NCI-H2227 treated with DMSO at 0.1 percent for 48 hours (cell line): ENCODE measurements at places on chromosomes 5 and 9.

- DNase-seq: no peak
These were observed 266.0 kb downstream of the DTWD2 start for GRCh38 chr5:118722122-118723020.

- DNase-seq: no peak
These were observed 149.6 kb upstream of the ELL2 start for GRCh38 chr5:96111080-96111756.

GRCh38 chr5:53469946-53470687 is 10.3 kb upstream of the FST start:
- no peak for DNase-seq

- no peak for DNase-seq
These were observed 310.8 kb downstream of the YTHDC2 start for GRCh38 chr5:113824307-113824706.

- DNase-seq: no peak
These were observed 55.2 kb upstream of the DAPK1 start for GRCh38 chr9:87442451-87442850.

DNA sequence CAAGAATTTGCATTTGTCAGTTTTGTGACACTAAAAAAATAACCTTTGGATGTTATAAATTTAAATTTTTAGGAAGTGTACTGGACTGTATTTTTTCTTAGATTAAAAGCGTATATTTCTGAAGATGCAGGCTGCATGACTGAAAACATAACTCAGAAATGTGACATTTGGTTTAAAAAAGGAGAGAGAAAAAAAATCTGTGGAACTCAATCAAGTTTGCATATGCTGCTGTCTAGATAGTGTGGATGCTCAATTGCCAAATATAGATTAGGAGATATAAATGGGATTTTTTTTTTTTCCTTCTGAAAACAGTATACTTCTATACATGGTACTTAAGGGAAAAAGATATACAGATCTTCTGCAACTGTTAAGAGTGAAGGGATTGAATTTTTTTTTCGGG is 402.3 kb downstream of the TAF11L14 start:
- DNase-seq: no peak

- DNase-seq: no peak
These were observed 67.2 kb downstream of the IL31RA start for GRCh38 chr5:55918087-55919035.

- no peak for DNase-seq
These were observed 30.1 kb upstream of the RAI14 start for GRCh38 chr5:34626036-34626435.

- DNase-seq: no peak
These were observed 62.4 kb downstream of the GRIA1 start for GRCh38 chr5:153552886-153553285.

GRCh38 chr5:160268121-160268520 is 38.8 kb downstream of the FABP6 start:
- DNase-seq: no peak

- peak; percentile 64 for DNase-seq
These were observed 307.4 kb upstream of the SEMA6A start for GRCh38 chr5:116881921-116882531.

GRCh38 chr9:69324549-69325401 is at the start of gene ENTREP1:
Gene ENTREP1, plus strand, starts transcription at chr9:69325215. Its CDS starts 95 bp downstream, at chr9:69325310.
- DNase-seq: no peak

DNA sequence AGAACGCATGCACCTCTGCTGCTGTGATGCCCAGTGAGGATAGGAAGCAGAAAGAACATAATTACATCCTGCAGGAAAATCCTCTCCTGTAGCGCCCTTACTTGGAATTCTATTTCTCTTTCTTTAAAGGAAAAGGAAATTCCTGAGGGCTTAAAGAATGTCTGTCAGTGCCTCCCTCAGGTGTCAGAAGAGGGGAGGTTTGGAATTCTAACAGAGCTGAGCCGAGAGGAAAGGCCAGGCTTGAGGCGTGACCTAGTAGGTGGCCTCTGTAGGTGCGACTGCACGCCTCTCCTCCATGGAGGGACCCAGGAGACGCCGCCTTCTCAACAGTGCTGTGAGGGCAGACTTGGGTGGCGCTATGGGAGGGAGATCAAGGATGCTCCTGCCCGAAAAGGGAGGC is 55.9 kb upstream of the ERCC6L2 start:
- no peak for DNase-seq

DNA sequence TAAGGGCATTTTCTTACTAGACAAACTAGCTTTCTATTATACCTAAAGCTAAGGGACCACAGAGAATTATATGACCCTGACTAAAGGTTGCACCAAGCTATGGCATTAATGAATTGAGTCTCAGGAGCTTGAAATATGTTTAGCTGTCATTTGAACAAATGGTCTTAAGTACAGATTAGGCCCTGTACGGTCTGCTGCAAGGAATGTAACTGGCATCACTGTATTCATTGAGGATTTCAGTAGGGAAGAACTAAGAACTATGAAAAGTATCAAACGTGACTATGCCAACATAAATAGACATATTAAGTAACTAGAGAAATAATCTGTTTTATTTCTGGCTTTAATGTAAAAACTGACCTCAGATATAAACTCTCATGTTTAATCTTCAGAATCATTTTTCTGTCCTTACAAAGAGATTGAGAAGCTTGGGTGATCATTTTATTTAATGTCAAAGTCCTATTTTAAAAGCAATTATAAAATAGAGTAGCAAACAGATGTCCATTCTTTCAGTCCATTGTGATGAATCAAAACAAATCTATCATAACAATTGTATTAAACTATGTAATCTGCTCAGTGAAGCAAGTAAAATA is 845.9 kb downstream of the MAT2B start:
- DNase-seq: no peak

DNA sequence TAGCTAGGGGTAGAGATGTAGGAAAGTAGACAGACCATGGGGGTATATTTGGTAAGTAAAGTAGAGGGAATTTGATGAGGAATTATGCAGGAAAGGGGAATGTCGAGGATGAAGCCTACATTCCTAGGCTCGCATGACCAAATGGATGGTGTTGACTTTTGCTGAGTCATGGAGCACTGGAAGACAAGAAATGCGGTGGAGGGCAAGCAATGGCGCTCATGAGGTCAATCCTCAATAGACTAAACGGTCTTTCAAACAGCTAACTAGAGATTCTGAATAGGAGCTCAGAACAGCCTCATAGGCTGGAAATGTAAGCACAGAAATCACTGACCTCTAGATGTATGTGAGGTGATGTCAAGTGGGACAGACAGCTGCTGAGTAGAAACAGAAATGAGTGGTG is 50.7 kb upstream of the FST start:
- no peak for DNase-seq

DNA sequence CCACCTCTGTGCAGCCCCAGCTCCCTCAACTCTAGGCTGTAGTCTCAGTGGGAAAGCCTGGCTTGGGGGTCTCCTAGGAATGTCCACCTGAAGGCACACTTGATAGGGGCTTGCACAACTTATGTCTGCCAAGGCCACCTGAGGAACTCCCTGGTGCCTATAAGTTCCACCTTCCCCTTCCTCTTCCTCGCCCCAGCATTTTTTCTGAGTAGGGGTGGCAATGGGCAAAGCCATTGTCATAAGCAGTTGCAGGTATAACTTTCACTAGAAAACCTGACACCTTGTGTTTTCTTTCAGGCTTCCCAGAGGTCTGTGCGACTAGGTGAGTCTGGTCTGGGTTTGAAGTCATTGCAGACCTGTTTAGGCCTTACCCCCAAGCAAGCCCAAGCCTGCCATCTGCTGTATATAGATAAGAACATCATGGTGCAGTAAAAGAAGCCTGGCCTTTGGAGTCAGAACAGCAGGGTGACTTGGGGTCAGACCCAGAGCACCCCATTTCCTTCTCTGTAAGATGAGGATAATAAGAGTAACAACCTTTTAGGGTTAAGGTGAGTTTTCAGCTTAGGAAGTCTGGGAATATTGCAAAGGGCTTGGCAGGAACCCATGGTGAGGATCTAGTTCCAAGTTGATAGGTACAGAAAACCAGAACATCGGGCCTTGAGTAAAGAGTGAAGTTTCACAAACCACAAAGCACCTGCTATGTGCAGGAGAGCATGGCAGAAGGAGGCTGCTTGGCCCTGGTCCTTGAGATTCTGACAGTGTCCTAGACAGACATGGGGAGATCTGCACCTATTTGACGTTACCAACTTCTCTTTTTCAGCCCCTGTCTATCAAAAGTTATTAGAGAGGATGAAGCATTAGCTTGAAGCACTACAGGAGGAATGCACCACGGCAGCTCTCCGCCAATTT is 33.8 kb downstream of the TGFBI start:
- no peak for DNase-seq

- DNase-seq: no peak
These were observed 490.7 kb upstream of the NUDT12 start for GRCh38 chr5:104053353-104053649.

GRCh38 chr9:110142868-110143481 is 65.0 kb downstream of the C9orf152 start:
- DNase-seq: no peak

GRCh38 chr5:66710557-66711088 is 114.4 kb downstream of the MAST4 start:
- DNase-seq: no peak

- DNase-seq: no peak
These were observed 152.9 kb upstream of the ANKRD55 start for GRCh38 chr5:56386046-56386445.

DNA sequence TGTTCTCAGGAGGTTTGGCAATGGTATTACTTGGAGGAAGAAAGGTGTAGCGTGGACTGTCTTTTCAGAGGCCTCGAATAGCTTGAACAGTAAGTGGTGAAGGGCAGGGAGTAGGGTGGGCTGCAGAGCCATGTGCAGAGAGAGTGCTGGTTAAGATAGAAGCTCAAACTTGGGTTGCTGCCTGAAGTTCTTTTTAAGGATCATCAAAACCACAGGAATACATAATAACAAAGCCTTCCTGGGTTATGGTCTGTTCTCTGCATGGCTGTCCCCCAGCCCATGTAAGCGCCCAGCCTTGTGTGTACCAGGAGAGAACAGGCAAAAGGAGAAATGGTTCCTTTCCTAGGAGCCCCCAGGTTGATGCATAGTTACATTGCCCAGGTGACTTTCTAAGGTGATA is 43.9 kb downstream of the RCL1 start:
- no peak for DNase-seq

GRCh38 chr9:93473411-93473810 is 20.0 kb upstream of the FAM120AOS start:
- no peak for DNase-seq

GRCh38 chr5:65919773-65920172 is 6.6 kb upstream of the ERBIN start:
- DNase-seq: no peak

DNA sequence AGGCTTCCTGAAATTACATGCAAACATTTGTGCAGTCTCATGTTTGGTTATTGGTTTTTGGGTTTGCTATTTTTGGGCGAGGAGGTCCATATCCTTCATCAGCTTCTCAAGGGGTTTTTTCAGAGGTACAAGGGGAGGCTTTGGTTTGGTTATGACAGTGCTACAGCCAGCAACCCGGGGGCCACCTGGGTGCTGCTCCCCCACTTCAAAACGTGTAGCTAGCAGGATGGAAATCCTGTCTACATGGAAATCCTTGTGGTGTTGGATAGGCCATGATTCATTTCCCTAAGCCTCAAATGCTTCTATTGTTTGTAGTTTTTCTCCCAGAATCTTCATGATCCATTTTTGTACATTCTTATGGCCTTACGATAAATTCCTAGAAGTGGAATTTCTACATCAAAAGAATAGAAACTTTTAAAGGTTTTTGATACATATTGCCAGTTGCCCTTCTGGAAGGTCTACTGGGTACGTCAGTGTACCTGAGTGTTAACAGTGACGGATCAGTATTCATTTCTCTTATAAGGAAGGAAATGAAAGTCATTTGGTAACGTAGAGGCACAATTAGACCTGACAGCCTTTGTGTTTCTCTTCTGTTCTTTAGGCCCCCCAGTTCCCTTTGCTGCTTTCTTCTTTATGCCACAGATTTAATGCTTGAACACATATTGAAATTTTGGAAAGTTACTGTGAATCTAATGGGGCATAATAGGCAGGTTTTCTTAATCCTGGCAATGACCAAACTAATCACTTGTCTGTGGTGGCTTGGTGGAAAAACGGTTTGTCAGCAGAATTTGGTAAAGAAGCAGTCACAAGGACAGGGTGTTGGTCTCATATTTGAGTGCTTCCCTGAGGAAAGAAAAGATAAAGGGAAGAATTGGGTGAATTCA is 69.7 kb upstream of the ABL1 start:
- no peak for DNase-seq

GRCh38 chr9:122263699-122264349 is 816 bp downstream of the RBM18 start:
- DNase-seq: no peak

DNA sequence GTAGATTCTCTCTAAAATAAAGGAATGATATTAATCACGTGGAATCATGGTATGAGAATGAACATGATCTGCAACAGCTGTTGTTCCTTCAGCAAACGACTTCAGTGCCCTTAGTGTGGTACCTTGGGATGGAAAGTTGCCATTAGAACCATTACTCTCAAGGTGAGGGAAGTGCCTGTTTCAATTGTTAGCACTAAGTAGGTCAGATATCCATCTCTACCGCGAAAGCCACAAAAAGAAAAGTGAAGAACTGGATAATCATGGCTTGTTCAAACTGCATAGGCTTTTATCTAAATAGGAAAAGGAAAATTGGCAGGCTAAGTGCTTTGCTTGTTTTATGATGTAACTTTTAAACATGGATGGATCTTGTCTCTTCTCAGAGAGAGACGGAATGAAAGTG is 380.7 kb downstream of the MRPS30 start:
- DNase-seq: no peak

DNA sequence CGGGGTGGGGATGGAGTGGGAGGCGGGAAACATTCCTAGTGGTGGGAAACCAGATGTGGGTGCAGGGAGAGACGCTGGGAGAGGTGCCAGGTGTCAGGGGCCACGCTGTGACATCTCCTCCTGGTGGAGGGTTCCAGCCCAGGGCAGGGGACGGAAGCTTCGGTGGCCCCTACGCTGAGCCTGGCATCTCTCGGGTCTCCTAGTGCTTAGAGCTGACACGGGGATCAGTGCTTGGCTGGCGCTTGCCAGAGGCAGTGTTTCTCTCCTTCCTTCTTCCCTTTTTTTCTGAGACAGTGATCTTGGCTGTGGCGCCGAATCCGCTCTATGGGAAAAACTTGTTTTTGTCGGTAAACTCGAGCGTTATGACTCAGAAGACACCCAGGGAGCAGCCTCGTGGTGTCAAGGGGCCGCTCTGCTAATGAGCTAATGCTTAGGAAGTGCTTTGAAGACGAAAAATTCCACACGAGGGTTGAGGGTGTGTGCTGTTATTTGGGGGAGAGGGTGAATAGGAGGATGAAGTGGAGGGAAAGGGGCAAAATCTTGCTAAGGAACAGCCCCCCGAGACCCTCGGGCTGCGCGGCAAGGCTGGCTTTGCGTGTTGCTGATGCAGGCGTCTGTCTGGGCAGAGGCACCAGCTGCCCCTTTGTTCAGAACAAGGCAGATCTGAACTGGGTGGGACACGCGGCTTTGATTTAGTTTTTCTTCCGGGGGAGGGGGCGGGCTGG is 20.4 kb upstream of the IER5L start:
- DNase-seq: no peak

DNA sequence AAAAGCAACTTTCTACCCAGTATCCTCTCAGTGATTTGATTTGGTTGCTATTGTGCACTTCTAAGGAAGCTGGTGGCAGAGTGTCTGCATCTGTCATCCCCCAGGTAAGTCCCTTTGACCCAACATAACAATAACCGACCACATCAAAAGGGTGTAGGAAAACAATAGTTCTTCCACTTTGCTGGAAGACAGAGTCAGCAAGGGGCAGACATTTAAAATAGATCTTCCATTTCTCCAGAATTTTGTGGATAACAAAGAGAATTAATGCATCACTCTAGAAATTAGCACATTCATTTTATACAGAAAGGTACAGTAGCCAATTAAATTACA is 177.5 kb downstream of the EBF1 start:
- no peak for DNase-seq

GRCh38 chr9:130237763-130238524 is 27.6 kb upstream of the HMCN2 start:
- no peak for DNase-seq
